ENCODE measurements at places on chromosomes 7 and 10.

DNA sequence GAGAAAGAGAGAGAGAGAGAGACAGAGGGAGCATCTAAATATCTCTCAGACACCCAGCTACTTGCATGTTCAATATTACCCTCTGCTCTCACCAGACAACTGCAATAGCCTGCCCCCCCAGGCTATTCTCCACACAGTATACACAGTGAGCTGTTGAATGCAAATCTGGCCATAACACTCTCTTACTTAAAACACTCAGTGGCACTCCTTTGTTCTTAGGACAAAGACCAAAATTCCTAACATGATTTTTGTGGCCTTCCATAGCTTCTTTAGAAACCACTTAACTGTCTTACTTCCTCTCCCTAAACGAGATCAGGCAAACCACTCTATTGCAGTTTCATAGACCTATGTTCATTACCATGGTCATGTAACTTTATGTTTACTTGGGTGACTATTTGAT, 903.6 kb upstream of the AUTS2 start:
- no peak for DNase-seq

GRCh38 chr7:15105711-15106110, 203.2 kb upstream of the DGKB start:
- DNase-seq: no peak

DNA sequence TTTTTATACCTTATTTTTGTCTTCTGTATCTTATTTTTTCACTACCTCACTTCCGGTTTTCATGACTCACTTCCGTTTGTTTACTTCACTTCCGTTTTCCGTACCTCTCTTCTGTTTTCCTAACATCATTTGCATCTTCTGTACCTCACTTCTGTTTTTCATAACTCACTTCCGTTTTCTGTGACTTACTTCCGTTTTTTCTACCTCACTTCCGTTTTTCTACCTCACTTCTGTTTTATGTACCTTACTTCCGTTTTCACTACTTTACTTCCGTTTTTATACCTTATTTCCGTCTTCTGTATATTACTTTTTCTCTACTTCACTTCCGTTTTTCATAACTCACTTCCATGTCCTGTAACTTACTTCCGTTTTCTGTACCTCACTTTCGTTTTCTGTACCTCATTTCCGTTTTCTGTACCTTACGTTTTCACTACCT, 492.5 kb upstream of the AKR1E2 start:
- DNase-seq: peak; percentile 9

- no peak for DNase-seq
Measured at GRCh38 chr7:101159696-101160674, 5.4 kb downstream of the VGF start.

DNA sequence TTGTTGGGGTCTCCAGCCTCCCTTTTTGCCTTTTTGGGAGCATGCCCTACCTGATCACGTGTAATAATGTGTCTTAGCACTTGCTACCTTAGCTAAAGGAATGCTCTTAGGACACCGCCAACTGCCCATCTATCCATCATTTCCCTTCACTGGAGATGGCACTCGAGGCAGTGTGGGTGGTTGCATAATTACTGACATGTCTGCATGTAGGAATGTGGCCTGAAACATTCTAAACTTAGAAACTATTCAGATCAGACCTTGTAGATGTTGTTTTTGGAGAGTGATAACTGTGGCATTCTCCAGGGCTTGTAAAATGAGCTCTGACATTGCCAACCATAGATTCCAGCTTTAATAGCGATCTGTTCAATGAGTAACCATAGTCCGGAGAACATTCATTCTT, 365.8 kb downstream of the BBS9 start:
- no peak for DNase-seq

- DNase-seq: no peak
Measured at GRCh38 chr7:119936836-119937235, 336.1 kb upstream of the KCND2 start.

Measured in SIG-M5 (cell line).